ENCODE measurements at places on chromosomes 3 and 15.
A peak's percentile ranks its signal among the peaks of the same experiment; 100 is the strongest.

- DNase-seq = no peak
Measured at GRCh38 chr15:40565333-40566238, 744 bp upstream of the CCDC32 start.

DNA sequence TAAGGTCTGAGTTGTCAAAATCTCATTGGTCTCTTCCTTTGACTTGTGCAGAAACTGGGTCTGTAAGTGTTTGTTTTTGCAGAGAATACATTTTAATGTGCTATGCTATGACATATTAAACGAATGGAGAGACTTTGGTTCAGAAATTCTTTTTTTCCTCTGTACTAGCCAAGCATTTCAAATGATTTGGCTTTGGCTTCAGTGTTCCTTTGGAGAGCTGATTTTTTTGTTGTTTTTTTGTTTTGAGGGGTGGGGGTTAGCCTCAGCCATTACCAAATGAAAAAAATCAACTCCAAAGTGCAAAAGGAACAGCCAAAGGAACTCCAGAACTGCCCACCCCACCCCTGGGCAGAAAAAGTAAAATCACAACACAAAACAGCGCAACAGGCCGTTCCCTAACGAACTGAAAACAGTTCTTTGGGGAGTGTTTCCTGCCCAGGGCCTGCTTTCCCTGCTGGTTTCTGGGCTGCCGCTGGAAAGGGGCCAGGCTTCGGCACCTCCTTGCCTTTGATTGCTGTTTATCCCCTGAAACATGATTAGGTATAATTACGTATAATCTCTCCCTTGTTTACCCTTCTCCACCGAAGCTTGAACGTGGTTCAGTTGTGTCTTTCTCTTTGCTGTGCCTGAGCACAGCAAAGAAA lies 57.6 kb upstream of the NEO1 start:
- DNase-seq = no peak

DNA sequence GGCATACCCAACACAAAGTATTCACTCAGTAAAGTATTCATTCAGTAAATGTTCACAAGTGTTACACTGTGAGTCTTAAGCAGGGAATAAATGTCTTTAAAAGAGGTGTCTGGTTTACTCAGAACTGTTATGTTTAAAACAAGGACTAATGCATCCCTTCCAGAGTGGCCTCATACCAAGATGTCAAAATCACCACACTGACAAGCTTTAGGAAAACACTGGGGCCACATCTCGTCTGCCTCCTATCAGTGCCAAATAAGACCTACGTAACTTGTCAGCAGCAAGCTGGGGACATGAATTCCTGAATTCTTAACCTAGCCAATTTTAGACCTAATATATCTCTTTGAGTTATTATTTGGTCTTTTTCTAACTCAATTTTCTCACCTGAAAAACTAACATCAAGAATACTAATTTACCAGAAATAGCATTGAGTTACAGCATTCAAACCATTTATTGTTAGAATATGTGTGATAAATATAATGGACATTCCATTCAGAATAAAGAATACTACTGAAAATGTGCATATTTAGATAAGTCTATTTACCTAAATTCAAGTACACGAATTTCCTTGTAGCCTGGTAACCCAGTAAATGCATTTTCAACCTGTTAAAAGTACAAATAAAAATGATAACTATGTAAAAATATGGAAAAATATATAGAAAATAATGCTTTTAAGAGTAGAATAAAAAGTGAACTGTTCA lies 51.3 kb downstream of the IMPG2 start:
- DNase-seq = no peak

DNA sequence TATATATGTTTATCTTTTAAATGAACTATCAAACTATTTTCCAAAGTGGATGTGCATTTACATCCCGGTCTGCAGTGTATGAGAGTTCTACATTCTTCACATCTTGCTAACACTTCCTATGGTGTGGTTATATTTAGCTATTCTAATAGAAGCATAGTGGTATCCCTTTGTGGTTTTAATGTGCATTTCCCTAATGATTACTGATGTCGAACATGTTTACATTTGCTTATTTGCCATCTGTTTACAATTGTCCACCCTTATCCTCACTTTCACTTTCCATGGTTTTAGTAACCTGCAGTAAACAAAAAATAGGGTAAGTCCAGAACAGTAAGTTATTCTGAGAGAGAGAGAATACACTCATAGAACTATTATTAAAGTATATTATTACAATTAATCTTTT lies 360.5 kb upstream of the NAALADL2 start:
- no peak for DNase-seq

DNA sequence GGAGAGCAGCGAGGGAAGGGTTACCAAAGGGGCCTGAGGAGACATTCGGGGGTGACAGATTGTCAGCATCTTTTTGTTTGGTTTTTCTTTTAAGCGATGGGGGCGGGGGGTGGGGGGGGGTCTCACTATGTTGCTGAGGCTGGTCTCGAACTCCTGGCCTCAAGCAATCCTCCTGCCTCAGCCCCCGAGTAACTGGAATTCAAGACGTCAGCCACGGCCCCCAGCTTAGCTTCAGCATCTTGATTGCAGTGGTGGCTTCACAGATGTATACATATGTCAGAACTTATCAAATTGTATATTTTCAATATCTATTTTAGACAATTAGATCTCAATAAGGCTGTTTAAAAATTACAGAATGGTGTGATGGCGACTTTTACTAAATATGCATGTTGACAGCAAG lies 30.9 kb downstream of the ZDHHC19 start:
- DNase-seq = no peak

- peak; percentile 49 for DNase-seq
Measured at GRCh38 chr3:64399205-64399800, 174.0 kb upstream of the PRICKLE2 start.

DNA sequence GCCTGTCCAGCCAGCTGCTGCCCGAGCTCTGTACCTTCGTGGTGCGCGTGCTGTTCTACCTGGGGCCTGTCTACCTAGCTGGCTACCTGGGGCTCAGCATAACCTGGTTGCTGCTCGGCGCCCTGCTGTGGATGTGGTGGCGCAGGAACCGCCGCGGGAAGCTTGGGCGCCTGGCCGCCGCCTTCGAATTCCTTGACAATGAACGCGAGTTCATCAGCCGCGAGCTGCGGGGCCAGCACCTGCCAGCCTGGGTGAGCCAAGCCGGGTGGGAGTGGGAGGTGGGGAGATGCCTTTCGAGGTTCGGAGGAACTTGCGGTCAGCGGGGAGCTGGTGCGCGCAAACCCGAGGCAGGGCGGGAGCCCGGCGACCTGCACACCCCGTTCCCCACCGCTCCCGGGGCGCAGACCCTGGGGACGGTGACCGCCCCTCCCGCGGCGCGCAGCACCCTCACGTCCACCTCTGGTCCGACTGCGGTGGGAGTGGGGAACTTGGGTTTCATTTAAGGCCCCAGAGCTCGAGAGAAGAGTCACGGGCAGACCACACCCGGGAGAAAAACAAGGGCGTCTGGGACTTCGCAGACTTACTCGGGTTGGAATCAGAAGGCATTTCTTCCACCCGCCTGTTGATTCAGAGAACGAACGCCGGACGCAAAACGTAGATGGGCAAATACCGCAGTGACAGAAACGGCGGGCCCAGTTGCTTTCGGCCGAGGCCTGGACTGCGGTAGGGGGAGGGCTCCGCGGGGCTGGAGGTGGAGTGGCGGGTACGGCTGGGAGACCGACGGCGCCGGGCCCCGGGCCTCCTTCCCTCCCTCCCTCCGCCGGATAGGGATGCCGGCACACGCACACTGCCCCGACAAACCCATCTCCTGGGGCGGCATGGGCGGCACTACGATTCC lies 708 bp downstream of the ESYT3 start:
- DNase-seq = peak; percentile 45

DNA sequence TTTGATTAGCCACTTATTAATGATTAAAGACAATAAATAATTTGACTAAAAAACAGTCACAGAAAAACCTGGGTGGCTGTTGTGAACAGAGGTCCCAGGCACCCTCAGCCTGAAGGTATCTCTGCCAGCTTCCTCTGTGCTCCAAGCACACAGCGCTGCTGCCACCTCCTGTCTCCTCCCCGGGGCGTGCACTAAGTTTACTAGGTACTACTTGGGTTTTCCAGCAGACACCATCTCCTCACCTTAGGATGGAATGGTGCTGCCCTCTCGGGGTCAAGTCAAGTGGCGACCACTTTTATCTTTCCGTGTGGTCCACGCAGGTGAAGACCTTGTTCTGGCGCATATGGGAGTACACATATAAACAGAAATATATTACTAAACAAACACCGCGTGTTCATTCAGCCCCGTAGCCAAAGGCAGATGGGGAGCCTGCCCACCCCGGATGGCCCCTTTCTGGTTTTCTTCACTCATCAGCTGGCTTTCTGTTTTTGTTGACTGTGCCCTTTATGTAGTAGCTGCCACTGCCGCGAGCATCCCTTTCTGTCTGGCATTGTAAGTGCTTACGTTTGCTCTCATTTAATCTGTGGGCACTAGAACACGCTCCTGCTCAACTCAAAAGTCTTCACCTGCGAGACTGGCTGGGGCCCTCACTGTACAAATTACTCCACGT lies 128.0 kb downstream of the LRIG1 start:
- DNase-seq = peak; percentile 38

DNA sequence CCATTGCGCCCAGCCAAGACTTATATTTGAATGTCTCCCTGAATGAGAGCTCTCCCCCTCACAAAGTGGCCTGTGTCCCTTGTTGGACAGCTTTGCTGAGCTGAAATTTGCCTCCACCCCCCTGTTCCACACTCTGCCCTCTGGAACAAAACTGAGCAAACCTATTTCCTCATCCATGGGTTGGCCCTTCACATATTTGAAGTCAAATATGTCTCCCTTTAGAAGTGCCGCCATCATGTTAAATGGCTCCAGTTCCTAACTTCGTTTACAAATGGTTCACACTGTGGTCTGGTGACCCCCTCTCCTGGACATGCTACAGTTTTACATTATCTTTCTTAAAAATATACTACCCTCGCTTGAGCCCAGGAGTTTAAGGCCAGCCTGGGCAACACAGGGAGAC lies 4.6 kb downstream of the PLIN1 start:
- DNase-seq = no peak

GRCh38 chr15:68302729-68303128 lies 25.2 kb downstream of the FEM1B start:
- DNase-seq = no peak

All from frontal cortex (tissue), 4 donors.